HT1080 (cell line): ENCODE measurements at places on chromosomes 1 and 21. TPM values are rescaled to one million over a fixed set of nuclear protein-coding genes. Genes with fewer than 3 reads are reported as not detected.
A peak's percentile ranks its signal among the peaks of the same experiment; 100 is the strongest.

DNA sequence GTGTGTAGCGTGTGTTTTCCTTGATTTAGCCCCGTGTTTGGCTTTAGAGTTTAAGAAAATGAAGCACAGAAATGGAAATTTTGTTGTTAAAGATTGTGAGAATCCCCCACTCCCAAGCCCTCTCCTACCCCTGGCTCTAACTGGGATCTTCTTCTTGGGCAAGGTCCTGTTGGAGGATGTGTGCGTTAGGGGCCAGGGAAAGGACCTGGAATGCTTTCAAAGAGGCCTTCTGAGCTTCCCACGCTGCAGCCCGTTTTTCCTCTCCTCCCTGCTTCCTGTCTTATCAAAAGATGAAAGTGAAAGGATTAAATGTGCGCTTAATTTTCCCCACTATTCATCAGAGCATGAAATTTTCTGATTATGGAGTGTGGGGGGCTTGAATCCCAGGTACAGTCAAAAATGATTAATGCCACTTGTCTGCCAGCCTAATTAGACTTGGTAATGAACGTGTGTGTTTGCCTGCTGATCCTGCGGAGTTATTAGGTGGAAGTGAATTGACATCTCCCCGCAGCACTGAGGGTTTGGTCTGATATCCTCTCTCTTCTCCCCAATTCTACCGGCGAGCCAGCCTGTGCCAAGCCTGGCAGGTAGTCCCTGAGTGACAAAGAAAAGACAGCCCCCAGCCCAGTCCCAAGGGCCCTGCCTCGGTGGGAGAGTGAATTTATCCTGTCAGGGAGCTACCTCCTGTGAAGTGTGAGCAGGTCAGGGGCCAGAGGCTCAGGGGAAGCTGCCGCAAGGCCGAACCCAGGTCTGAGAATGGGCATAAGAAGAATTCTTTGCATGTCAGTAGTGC, 4.9 kb downstream of the RASSF5 start:
- DNase-seq: no peak

GRCh38 chr1:36906555-36906954, 127.8 kb downstream of the GRIK3 start:
- DNase-seq: no peak

DNA sequence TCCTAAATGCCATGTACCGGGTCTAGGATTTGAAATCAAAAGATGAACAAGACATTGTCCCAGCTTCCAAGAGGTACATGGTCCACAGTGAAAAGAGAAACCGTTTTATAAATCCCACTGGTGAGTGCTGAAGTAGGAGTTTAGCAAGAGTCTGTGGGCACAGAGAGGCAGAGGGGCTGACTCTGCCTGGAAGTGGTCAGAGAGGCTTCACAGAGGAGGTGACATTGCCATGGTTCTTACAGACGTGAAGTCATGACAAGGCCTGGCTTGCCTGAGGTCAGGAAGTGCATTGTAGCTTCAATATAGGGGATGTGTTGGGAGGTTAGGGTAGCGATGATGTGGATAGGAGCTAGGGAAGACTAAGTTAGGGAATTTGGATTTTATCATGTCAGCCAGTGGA, 28.4 kb downstream of the MAPKAPK2 start:
- DNase-seq: no peak

- peak; percentile 86 for DNase-seq
These were observed 38.3 kb upstream of the ADORA3 start for GRCh38 chr1:111541721-111542120.

Gene COL24A1
- total RNA-seq: not detected in 2 replicates

Gene C1orf185
- not detected in 2 replicates for total RNA-seq
